ENCODE measurements at places on chromosomes 16 and 17.

GRCh38 chr16:75420987-75421819, 12.1 kb downstream of the CFDP1 start:
- no peak for DNase-seq

DNA sequence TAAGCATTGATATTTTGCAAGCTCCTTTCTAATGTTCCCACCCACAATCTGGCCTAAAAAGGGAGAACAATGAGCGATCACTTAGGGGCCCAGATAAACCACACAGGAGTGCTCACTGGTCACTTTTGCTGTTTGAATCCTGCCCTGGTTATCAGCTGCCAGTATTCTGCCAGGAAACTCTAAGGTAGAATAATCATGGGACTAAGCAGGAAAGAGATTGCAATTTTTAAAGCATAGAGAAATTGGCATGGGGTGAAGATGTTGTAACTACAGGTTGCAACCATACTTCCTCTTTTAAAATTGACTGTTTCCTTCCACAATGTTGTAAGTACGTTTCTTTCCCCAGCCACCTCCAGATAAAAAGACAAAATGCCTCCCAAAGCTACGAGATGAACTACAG, 251.2 kb upstream of the CDH11 start:
- no peak for DNase-seq

DNA sequence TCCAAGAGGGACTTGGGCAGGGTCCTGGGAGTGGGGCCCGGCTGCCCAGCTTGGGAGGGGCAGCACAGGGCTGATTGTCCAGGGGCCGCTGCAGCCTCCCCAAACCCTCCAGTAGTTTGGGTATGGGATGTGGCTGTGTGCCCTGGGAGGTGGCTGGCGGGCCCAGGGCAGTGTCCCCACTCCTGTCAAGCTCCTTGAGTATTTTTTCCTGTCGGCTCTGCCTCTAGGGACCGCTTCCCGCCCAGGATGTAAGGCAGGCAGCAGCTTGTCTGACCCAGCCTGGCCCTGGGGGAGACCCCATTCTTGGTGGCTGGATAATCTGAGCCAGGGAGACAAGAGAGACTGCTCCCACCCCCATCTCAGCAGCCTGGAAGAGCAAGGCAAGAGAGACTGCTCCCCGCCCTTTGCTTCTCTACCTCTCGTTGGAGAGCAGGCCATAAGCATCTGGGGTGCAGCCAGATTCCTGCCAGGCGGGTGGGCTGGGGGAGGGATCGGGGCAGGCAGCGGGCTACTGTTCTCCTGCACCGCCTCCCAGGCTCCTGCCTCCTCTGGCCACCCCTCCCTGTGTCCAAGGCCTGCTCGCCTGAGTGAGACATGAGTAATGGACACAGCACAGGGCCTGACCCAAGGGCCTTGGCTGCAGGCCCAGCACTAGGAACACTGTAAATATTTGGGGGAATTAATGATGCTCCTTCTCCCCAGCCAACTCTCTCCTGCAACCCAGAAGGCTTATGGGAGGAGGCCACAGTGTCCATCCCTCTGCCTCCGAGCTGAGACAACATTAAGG, 18.4 kb upstream of the ITGA3 start:
- DNase-seq = no peak

DNA sequence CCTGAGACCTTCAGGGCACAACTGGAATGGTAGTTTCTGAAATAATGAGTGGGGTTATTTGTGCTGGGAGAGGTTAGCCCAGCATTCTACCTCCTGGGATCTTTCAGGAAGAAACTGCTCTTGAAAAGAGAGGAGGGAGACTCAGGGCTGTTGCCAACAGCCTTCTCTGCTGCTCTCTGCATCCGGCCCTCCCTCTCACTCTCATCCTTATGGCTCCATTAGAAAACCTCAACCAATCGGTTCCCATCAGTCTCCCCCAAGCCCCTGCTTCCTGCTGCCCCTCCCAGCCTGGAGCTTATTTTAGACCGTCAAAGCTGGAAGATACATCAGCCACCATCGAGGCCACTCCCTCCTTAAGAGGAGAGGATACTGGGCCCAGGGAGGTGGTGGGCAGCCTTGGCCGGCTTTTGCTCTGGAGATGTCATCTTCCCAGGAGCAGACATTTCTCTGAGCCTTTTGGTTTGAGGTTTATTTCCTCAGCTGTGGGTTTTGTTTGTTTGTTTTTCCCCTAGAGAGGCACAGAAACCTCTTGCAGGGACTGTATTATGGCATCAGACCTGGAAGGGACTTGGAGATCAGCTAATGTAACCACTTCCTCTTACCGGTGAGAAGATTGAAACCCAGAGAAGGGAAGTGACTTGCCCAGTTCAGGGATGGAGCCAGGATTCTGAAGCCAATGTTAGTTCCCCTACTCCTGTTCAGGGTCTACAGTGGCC, 2.7 kb downstream of the MPRIP start:
- DNase-seq = no peak

DNA sequence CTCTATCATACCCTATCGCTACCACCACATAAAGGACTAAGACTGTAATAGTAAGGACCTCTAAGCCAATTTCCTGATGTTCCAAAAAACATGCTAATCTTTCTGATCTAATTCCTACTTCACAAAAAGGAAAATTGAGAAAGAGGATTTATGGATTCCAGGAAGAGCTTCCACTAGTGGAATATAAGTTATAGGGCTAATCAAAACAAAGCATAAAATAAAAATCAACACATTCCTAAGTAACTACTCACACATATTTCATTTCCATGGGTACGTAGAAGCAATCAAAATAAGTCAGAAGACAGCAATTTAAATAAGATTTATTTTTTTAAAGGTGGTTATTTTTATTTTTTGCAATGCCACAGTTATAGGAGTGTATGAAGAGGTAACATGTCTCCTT, 12.4 kb downstream of the CCDC43 start:
- DNase-seq = no peak
